ENCODE measurements at places on chromosomes 13 and 19. TPM values are rescaled to one million over a fixed set of nuclear protein-coding genes. Genes with fewer than 3 reads are reported as not detected.
A peak's percentile ranks its signal among the peaks of the same experiment; 100 is the strongest.

The CD22 gene
- total RNA-seq: 2.3 TPM

The PBX4 gene
- total RNA-seq: 0.98 TPM

The UBE2S gene
- total RNA-seq: 37.9 TPM

- no peaks in the 10 kb centered on the region for H3K27me3 ChIP-seq
- no peak for DNase-seq
- H3K4me1 ChIP-seq: no peaks in the 10 kb centered on the region
- no peaks in the 10 kb centered on the region for H3K36me3 ChIP-seq
Measured at GRCh38 chr13:39836038-39836437, 180.6 kb downstream of the COG6 start.

DNA sequence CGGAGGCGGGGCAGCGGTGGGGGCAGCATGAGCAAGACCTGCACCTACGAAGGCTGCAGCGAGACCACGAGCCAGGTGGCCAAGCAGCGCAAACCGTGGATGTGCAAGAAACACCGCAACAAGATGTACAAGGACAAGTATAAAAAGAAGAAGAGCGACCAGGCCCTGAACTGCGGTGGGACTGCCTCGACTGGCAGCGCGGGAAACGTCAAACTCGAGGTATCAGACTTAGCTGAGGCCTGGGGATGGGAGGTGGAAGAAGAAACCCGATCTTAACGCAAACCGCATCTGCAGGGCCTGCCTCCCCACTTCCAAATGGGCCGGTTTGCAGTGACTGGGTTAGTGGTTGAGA, 693 bp downstream of the RFXAP start:
- peak overlapping the region; percentile 74 for H3K4me3 ChIP-seq
- peak overlapping the region; percentile 83 for H3K27ac ChIP-seq
- DNase-seq: no peak
- H3K4me1 ChIP-seq: peaks cover 40% of the 10 kb centered on the region
- H3K27me3 ChIP-seq: no peaks in the 10 kb centered on the region

DNA sequence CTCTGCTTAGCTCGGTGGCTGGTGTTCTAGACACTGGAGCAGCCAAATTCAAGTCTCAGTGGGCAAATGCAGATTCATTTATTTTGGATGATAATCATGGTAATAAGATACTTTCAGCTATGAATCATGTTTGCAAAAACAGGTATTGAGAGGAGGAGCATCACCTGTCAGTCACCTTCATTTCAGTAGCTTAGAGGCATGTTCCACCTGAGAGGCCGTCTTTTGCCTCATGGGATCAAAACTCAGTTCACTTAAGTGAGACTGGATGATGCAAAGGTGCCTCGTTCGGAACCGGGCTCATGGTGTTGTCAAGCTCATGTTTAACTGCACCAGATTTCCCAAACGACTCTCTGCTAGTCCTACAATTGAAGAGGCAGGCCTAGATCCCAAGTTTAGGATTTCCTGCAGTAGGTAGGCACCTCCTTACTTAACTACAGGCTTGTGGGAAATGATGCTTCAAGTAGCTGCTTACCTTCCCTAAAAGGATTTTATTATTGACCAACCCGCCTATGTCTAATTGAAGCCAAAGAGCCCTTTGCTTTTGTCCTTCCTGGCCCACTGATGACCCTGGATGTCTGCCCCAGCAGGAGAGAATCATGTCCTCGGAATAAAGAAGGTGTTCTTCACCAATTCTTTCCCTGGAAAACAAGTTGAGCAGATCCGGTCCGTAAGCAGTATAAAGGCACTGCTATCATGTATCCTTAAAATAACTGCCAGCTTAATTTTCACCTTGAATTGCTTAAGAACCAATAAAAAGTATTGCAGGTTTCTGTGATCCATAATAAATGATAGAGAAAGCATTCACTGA, 60.0 kb downstream of the ZAR1L start:
- DNase-seq: no peak
- H3K27me3 ChIP-seq: no peaks in the 10 kb centered on the region
- H3K4me1 ChIP-seq: peaks cover 41% of the 10 kb centered on the region
- H3K36me3 ChIP-seq: peaks cover 8% of the 10 kb centered on the region
- peak overlapping the region; percentile 83 for H3K27ac ChIP-seq

DNA sequence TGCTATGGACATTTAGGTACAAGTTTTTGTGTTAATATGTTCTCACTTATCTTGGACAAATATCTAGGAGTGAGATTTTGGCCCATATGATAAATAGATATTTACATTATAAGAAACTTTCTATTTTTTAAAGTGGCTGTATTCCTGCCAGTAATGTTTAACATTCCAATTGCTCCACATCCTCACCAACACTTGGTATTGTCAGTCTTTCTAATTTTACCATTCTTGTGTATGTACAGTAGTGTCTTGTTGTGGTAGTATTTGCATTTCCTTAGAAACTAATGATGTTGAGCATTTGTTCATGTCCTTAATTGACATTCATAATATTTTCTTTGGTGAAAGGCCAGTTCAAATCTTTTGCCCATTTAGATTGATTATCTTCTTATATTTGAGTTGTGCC, 171.4 kb upstream of the TSHZ3 start:
- no peaks in the 10 kb centered on the region for H3K36me3 ChIP-seq
- no peak overlapping the region for H3K4me3 ChIP-seq
- H3K27me3 ChIP-seq: no peaks in the 10 kb centered on the region
- DNase-seq: no peak

DNA sequence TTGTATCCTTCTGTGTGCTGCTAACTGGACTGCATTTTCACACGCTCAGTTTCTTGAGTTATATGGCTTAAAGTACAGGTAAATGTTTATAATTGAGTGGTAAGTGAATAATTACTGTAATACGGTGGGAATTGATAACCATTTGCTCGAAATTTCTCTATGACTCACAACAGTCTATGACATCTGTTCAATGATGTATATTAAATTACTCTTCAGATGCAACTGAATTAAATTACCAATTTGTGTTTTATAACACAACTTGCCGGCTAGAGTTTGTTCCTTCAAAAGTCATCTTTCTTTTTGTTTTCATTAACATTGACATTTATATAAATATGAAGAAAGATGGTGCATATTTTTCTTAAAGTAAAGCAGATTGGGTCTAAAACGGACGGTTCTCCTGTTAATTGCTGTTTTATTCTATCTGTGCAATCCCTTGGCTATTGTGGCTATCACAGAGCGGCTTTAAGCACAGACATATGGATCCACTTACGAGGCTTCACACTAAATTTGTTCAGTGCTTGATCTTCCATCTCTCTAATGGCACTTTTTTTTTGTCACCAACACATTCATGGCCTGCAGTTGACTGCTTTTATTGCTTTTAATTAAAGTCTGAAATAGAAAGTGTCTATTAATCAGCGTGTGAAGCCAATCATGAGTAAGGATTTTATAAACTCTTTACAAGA, 1291.6 kb upstream of the SLC10A2 start:
- H3K27ac ChIP-seq: no peak overlapping the region
- H3K4me3 ChIP-seq: no peak overlapping the region
- no peak for DNase-seq
- H3K4me1 ChIP-seq: peaks cover 7% of the 10 kb centered on the region
- H3K36me3 ChIP-seq: no peaks in the 10 kb centered on the region

GRCh38 chr13:47337781-47338507, 441.1 kb upstream of the HTR2A start:
- no peaks in the 10 kb centered on the region for H3K4me1 ChIP-seq
- no peak overlapping the region for H3K4me3 ChIP-seq
- no peak overlapping the region for H3K27ac ChIP-seq
- no peaks in the 10 kb centered on the region for H3K27me3 ChIP-seq
- no peak for DNase-seq

DNA sequence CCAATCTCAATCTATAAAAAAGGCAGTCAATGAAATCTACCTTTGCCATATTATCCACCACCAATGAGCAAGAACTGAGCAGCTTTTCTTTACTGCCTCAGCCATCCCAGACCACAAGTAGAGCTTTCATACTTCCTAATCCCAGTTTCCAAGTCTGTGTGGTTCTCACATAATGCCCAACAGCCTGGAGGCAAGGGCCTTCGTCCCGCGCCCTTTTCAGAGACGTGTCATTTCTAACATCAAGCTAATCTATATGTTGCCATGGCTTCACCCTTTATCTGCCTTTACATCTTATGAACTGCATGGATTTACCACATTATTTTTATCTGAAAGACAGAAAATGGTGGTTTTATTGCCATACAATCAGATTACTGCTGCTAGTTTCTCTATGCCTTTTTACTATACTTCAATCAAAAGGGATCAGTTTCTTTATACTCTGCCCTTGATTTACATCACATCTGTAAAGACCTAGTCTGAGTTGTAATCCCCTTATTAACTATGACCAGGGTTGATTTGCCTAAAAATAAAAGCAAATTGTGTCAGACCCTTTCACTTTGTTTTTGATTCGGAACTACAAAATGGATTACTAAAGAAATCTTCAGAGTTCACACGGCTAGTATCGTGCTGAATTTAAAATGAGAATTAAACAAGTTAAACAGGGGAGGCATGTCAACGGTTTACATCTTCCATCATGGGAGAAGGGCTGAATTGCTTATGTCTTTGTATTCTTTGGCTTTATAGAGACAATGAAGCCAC, 5.9 kb downstream of the EFNB2 start:
- H3K4me1 ChIP-seq: peaks cover 54% of the 10 kb centered on the region
- H3K27ac ChIP-seq: no peak overlapping the region
- no peaks in the 10 kb centered on the region for H3K36me3 ChIP-seq
- no peak overlapping the region for H3K4me3 ChIP-seq
- no peaks in the 10 kb centered on the region for H3K27me3 ChIP-seq
- no peak for DNase-seq

- no peak overlapping the region for H3K4me3 ChIP-seq
- DNase-seq: no peak
- H3K36me3 ChIP-seq: no peaks in the 10 kb centered on the region
- no peak overlapping the region for H3K27ac ChIP-seq
Measured at GRCh38 chr13:26342898-26343297, 89.0 kb downstream of the CDK8 start.

DNA sequence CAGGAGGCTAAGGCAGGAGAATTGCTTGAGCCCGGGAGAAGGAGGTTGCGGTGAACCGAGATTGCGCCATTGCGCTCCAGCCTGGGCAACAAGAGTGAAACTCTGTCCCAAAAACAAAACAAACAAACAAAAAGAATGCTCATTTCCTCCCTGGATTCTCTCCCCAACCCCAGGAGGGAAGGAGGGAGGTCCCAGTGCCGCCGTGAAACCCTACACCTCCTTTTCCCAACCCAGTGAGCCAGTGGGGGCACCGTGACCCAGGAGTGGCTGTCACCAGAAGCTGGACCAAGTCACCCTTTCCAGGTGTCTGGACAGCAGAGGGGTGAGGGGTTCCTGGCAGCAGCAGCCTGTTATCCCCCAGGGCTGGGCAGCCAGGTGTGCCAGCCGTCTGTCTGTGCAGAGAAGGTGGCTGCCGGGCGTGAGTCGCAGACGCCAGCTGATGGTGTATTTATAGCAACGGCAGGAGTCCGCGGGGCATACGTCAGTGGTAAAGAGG, 23.5 kb downstream of the NFIC start:
- H3K27ac ChIP-seq: peak overlapping the region; percentile 98
- DNase-seq: no peak
- no peak overlapping the region for H3K4me3 ChIP-seq

GRCh38 chr13:32840989-32841713, 175.1 kb upstream of the KL start:
- H3K27ac ChIP-seq: no peak overlapping the region
- no peaks in the 10 kb centered on the region for H3K27me3 ChIP-seq
- H3K4me3 ChIP-seq: no peak overlapping the region
- H3K36me3 ChIP-seq: no peaks in the 10 kb centered on the region
- peaks cover 24% of the 10 kb centered on the region for H3K4me1 ChIP-seq

DNA sequence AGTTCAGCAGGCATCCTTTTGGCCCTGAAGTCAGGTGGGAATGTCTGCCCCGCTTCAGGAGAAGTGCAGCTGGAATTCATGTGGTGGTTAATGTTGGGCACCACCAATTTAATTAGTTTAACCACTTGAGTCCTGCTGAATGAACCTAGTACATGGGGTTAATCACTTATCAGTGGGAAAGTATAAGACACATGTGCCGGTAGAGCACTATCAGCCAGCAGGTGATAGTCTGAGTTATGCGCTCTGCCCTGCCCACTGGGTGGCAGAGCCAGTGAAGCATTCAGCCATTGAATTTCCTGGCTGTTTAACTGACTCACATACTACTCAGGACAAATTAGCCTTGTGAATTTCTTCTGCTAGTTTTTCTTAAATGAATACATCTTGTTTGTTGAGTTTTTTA, 789.7 kb upstream of the PRR20A start:
- H3K36me3 ChIP-seq: no peaks in the 10 kb centered on the region

Measured in esophagus muscularis mucosa (tissue), 4 donors.